ENCODE measurements at places on chromosomes 1 and 21.
A peak's percentile ranks its signal among the peaks of the same experiment; 100 is the strongest.

- DNase-seq = peak; percentile 93
Measured at GRCh38 chr21:26842974-26843932, 2.0 kb downstream of the ADAMTS1 start.

DNA sequence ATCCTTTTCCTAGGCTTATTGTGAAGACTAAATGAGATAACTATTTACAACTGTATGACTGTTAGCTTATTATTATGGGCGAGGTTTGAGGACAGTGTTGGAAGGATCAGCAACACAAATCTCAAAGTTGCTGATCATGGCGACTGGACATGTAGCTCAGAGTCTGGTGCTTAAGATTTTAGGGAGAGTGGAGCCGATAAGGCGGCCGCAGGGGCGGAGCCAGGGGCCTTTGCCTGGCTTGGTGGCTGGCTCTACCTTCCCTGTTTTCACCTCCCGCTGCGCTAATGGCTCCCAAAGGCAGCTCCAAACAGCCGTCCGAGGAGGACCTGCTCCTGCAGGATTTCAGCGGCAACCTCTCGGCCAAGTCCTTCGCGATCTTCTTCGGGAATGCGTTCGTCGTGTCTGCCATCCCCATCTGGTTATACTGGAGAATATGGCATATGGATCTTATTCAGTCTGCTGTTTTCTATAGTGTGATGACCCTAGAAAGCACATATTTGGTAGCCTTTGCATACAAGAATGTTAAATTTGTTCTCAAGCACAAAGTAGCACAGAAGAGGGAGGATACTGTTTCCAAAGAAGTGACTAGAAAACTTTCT is 45.5 kb downstream of the GIPC2 start:
- DNase-seq = no peak

DNA sequence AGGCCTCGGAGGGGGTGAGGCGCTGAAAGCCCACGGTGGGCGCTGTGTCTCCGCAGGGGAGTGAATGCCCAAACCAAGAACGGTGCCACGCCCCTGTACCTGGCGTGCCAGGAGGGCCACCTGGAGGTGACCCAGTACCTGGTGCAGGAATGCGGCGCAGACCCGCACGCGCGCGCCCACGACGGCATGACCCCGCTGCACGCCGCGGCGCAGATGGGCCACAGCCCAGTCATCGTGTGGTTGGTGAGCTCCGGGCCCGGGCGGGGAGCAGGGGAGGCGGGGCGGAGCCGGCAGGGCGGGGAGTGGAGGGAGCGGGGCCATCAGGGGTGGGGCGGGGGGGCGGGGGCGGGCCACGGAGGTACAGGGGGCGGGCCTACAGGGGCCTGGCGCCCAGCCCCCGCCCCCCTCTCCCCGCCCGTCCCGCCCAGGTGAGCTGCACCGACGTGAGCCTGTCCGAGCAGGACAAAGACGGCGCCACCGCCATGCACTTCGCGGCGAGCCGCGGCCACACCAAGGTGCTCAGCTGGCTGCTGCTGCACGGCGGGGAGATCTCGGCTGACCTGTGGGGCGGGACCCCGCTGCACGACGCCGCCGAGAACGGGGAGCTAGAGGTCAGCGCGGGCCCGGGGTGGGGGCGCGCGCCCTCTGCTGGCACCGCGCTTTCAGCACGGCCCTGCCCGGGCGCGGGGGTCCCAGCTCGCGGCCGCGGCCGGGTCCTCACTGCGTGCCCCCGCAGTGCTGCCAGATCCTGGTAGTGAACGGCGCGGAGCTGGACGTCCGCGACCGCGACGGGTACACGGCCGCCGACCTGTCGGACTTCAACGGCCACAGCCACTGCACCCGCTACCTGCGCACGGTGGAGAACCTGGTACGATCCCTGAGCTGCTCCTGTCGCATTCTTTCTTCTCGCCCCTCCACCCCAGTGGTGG is 15.9 kb downstream of the ESPN start:
- peak; percentile 85 for DNase-seq

DNA sequence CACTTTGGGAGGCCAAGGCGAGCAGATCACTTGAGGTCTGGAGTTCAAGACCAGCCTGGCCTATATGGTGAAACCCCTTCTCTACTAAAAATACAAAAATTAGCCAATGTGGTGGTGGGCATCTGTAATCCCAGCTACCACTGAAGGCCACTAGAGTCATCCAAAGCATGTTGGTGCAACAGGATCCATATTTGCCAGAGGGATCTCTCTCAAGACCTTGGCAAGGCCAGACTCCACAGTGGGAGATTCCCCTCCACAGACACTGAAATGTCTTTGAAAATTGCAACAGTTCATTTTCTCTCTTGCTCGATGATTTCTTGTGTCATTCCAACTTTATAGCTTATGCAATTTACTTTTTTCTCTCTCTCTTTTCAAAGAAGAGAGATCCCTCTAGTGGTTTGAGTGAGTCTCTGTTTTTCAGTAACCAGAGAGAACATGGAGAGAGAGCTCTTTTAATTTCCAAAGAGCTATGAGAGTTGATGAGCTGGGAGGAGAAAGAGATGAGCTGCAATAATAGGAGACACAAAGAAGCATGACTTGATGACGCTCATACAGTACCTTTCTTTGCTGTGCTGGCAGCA is 176.8 kb upstream of the USP25 start:
- DNase-seq = no peak

- no peak for DNase-seq
Measured at GRCh38 chr1:185966471-185966870, 232.3 kb downstream of the HMCN1 start.

GRCh38 chr1:19708567-19709110 is 44.0 kb downstream of the HTR6 start:
- DNase-seq = no peak

- no peak for DNase-seq
Measured at GRCh38 chr21:38234395-38235142, 22.2 kb upstream of the KCNJ15 start.

- no peak for DNase-seq
Measured at GRCh38 chr1:40673452-40673851, 8.0 kb upstream of the RIMS3 start.

DNA sequence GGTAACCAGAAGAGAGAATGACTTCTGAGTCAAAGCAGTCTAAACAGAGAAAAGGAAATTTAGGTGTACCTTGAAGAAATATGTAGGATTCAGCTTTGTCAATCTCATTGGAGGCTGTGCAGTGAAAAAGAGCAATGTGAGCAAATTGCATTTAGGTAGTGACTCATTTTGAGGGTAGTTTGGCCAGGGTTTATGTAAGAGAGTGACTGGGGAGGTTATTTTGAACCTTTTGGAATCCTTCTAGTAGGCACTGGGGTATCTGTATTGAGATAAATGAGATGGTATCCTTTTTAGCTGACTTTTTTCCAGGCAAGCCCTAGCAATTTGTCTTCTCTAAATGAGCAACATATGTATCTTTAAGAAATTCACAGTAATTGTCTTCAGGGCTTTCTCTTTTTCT is 95.9 kb downstream of the DISP1 start:
- DNase-seq = peak; percentile 36

- DNase-seq = no peak
Measured at GRCh38 chr1:1085171-1085841, 11.2 kb upstream of the RNF223 start.

DNA sequence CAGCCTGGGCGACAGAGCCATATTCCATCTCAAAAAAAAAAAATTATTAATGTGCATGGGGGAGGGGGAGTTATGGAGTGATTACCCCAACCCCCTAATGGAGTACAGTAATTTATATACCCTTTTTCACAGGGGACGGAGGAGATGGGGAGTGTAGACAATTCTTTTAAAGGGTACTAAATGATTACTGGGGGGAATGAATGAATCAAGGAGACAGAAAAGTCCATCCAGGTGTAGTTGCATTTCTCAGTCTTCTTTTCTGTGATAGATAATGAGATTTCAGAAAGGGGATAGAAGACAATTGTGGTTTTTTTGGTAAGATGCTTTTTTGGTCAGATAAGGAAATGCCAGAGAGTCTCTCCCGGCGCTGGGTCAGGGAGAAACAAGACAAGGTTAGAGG is 13.0 kb downstream of the OSBPL9 start:
- DNase-seq = no peak

- DNase-seq = no peak
Measured at GRCh38 chr1:225517697-225518096, 89.9 kb upstream of the LBR start.

Data from Daoy (cell line).